ENCODE measurements at places on chromosomes 6 and 20. TPM values are rescaled to one million over a fixed set of nuclear protein-coding genes. Genes with fewer than 3 reads are reported as not detected.

Gene SLC13A3
- 0.03 TPM for total RNA-seq

Gene APOM
- 3.8 TPM for total RNA-seq

Gene BEND6
- 1.2 TPM for total RNA-seq

Gene TEAD3
- 8.0 TPM for total RNA-seq

Gene C20orf204
- 0.29 TPM for total RNA-seq

Data from A549 treated with dexamethasone at 1 μM for 4 hours (cell line).